ENCODE measurements at places on chromosomes 4 and X.

DNA sequence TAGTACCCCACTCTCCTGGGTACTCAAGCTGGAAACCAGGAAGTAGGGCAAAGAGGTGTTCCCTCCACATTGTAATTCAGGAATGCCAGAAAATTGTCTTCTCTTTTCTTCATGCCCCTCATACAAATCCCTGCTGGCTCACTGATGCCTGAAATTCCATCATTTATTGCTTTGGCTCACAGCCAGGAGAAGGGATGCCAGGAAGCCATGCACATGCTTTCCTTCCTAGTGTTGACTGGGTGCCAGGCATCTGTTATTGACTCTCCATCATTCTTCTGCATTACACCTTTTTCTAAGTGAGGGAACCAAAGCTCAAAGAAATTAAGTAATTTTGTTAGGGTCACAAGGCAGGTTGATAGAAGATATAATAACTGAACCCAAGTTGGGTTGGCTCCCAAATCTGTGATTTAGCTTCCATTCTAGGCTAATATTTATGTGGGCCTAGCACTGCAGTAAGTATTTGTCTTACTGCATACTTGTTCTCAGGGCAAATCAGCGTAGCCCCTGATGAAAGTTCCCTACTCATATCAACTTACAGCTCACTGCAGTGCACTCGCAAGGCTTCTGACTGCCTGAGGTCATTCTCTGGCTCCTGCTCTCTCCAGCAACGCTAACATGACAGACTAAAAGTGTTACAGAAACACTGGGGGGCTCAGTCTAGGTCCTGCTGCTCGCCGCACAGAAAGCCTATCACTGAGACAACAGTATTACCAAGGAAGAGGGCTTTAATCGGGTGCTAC is 89.0 kb downstream of the TRAPPC11 start:
- DNase-seq = no peak
- H3K27ac ChIP-seq = no peak overlapping the region
- no peaks in the 10 kb centered on the region for H3K27me3 ChIP-seq
- no peaks in the 10 kb centered on the region for H3K4me1 ChIP-seq
- no peak overlapping the region for H3K4me3 ChIP-seq

DNA sequence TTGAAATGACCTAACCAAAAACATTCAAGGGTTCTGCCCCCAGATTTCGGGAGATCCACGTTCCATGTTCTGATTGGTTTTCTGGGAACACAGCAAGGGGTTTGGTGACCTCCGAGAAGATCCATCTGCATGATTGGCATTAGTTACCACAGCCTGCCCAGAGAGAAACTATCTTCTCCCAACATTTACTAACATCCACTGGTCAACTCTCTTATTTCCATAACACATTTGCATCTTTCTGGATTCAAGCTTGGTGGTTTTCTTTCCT is 15.6 kb downstream of the SHOX start:
- H3K4me1 ChIP-seq = no peaks in the 10 kb centered on the region
- H3K36me3 ChIP-seq = no peaks in the 10 kb centered on the region
- no peak overlapping the region for H3K4me3 ChIP-seq
- no peak overlapping the region for H3K27ac ChIP-seq

GRCh38 chr4:152098365-152099060 is 337.7 kb upstream of the GATB start:
- H3K36me3 ChIP-seq = no peaks in the 10 kb centered on the region
- DNase-seq = no peak
- H3K27me3 ChIP-seq = no peaks in the 10 kb centered on the region
- peaks cover 17% of the 10 kb centered on the region for H3K4me1 ChIP-seq
- no peak overlapping the region for H3K4me3 ChIP-seq

- peak overlapping the region; percentile 64 for H3K27ac ChIP-seq
- H3K36me3 ChIP-seq = no peaks in the 10 kb centered on the region
- H3K27me3 ChIP-seq = no peaks in the 10 kb centered on the region
- peaks cover 57% of the 10 kb centered on the region for H3K4me1 ChIP-seq
Measured at GRCh38 chrX:12950851-12951594, 23.9 kb upstream of the TMSB4X start.

Data from esophagus squamous epithelium (tissue), 5 donors.